Left lobe of liver (tissue), 2 donors: ENCODE measurements at places on chromosomes 12 and 14. TPM values are rescaled to one million over a fixed set of nuclear protein-coding genes. Genes with fewer than 3 reads are reported as not detected.

The PTPN21 gene
- 12.6 TPM for total RNA-seq

The TAS2R31 gene
- total RNA-seq: 1.0 TPM

The STYK1 gene
- not detected for total RNA-seq

The ESR2 gene
- 0.08 TPM for total RNA-seq

The OAS3 gene
- total RNA-seq: 4.1 TPM

The GPD1 gene
- 129 TPM for total RNA-seq

The OSBPL8 gene
- total RNA-seq: 23.2 TPM

The IAPP gene
- total RNA-seq: 0.25 TPM

The ACSM4 gene
- not detected for total RNA-seq

The ACTR6 gene
- 10.2 TPM for total RNA-seq

The LACRT gene
- total RNA-seq: not detected

The RASAL1 gene
- total RNA-seq: 0.25 TPM

The OR4E2 gene
- not detected for total RNA-seq

The FGF6 gene
- not detected for total RNA-seq

The POTEM gene
- not detected for total RNA-seq

The NEDD1 gene
- 3.1 TPM for total RNA-seq

The LRRC9 gene
- total RNA-seq: not detected

The AICDA gene
- total RNA-seq: not detected

The RASSF9 gene
- total RNA-seq: 0.93 TPM

The TAS2R14 gene
- total RNA-seq: 0.73 TPM
